ENCODE measurements at places on chromosomes 12 and 14.

- DNase-seq, result no peak
Observed at GRCh38 chr12:121712190-121712460, 427 bp upstream of the TMEM120B start.

GRCh38 chr14:60225265-60225664, 23.8 kb upstream of the PPM1A start:
- no peak for DNase-seq

GRCh38 chr14:77314043-77314442, 6.6 kb downstream of the POMT2 start:
- no peak for DNase-seq

GRCh38 chr14:38044710-38045109, 163.0 kb upstream of the SSTR1 start:
- DNase-seq, result no peak

GRCh38 chr14:28502517-28502916, 264.1 kb upstream of the FOXG1 start:
- no peak for DNase-seq

- no peak for DNase-seq
Observed at GRCh38 chr12:12056951-12057350, 13.8 kb upstream of the BCL2L14 start.

DNA sequence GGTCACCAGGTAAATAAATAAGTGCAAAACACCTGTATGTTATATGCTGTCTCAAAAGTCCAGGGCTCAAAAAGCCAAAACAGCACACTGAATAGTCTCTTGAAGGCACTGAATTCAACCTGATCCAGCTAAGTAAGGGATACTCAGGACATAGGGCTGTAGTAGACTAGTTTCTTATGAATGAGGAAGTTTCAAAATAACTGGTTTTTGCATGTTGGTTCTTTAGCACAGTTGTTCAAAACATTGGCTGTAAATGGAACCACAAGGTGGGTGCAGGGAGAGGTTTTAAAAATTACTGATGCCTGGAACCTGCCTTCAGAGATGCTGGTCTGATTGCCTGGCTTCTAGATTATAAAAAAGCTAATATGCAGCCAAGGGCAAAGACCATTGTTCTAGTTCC, 34.1 kb downstream of the NDUFA12 start:
- no peak for DNase-seq

DNA sequence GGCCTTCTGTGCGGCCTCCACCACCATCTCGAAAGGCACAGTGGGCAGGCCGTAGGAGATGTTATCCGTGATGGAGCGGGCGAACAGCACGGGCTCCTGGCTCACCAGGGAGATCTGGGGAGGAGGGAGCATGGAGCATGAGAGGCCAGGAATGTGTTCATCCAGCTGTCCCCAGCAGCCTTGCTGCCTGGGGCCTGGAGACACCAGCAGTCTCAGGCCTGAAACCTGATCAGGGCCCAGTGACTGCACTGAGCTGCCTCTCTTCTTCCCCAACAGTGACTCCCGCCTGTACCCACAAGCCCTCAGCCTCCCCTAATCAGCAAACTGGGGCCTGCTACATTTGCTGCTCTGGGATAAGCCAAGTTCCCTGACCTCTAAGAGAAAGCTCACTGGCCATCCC, 30.9 kb downstream of the ABCB9 start:
- no peak for DNase-seq

- no peak for DNase-seq
Observed at GRCh38 chr12:39300799-39301198, 142.1 kb downstream of the KIF21A start.

All from activated CD4-positive, CD25-positive, alpha-beta regulatory T cell treated with anti-CD3 and anti-CD28 coated beads, Interleukin-2, amount 50 U/mL, for 16 hours (primary cell).